ENCODE measurements at places on chromosomes 12 and 14.
A peak's percentile ranks its signal among the peaks of the same experiment; 100 is the strongest.

GRCh38 chr12:24997970-24998582 is 49.2 kb upstream of the BCAT1 start:
- DNase-seq: peak; percentile 20

- peak; percentile 18 for DNase-seq
Measured at GRCh38 chr14:24875203-24875838, 174.6 kb downstream of the STXBP6 start.

DNA sequence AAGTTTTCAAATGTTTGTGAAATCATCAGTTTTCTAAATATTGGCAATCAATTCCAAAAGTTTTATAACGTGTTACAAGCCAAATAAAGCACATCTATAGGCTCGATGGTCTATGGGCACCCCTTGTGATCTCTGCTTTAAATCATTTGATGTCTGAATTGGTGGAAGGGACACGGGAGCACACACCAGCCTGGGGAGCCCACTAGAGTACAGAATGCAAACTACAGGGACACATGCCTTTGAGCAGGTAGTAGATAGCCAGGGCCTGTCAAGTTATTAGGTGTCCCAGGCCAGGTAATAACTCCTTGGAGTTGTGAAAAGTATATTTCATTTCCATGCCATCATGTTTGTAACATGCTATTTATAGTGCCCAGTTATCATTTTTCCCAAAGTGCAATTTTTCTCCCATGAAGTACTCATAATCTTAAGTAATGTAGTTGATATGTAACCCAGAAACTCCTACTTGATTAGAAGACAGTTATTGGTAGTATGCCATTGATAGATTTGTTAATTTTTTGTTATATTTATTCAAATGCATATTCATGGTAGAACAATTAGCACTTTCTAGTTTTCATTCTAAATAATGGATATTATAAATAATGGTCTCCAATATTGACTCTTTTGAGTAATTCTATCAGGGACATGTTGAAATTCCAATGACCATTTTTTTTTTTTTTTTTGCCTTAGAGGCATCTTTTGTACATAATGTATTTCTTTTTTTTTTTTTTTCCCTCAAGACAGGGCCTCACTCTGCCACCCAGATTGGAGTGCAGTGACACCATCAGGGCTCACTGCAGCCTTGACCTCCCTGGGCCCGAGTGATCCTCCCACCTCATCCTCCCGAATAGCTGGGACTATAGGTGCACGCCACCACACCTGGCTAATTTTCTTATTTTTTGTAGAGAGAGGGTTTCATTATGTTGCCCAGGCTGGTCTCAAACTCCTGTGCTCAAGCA is 96.9 kb upstream of the FGD4 start:
- DNase-seq: peak; percentile 44

GRCh38 chr14:32303865-32304264 is 25.2 kb upstream of the AKAP6 start:
- no peak for DNase-seq

DNA sequence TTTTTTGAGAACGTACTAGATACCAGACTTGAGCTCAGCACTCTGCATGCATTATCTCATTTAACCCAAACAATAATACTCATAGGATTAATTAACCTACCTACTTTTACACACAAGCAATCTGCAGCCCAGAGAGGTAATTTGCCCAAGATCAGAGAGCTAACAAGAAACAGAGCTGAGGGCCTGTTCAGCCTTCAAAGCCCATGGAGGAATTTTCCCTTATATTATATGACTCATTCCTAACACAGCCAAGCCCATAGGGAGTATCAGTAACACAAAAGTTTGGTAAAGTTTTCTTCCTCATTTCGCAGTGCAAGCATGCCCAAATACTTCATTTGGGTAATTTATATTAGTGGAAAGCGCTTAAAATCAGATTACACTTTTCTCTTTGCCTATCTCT is 94.7 kb downstream of the GALC start:
- no peak for DNase-seq

All from GM03348 (cell line).